Mesenchymal stem cell (in vitro differentiated cells and primary cell): ENCODE measurements at places on chromosomes 11 and 22.

- DNase-seq, result no peak
These were observed 69.6 kb downstream of the BARX2 start for GRCh38 chr11:129445226-129445625.

GRCh38 chr11:31800398-31801265 is 10.5 kb downstream of the PAX6 start:
- DNase-seq, result no peak

DNA sequence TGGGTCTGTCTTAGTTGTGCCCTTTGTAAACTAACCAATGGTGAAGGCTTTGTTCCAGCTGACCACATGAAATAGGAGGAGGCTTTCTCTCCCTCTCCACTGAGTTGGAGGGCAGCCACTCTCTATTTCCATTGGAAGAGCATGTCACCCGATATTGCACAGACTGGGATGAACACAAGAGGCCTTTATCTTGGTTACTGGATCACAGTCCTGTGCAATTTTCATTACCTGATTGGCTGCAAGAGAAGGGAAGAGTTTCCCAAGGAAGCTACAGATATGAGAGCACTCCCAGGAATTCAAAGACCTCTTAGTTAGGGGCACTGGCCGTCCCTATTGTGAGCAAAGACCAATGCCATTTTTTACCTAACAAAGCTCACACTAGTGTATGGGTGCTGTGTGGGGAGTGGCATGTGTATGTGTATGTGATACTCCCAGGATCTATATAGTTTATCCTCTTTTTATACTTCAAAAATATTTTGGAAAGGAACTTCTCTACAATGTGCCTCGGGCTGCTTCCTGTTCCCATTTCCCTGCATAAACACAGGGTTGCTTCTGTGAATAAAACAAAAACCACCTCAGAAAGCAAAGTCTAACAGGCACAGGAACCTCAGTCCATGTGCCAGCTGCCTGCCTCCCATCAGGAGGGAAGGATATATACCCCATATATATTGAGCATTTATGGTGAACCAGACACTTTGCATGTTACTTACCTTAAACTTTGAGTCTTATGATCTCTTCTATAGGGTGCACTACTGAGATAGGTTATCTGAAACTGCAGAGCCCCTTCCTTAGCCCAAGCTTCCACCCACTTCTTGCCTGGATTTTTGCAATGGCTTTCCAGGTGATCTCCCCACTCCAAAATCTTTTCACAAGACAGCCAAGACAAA is 126.5 kb downstream of the RASSF10 start:
- DNase-seq, result peak; percentile 73

- no peak for DNase-seq
These were observed 5.1 kb upstream of the TIRAP start for GRCh38 chr11:126277780-126278179.

GRCh38 chr11:33869481-33870422 is 22.1 kb downstream of the LMO2 start:
- peak; percentile 34 for DNase-seq

GRCh38 chr22:24225044-24225601 is 19.8 kb downstream of the GGT5 start:
- no peak for DNase-seq

GRCh38 chr11:66070604-66071380 is 720 bp downstream of the PACS1 start:
- peak; percentile 56 for DNase-seq

DNA sequence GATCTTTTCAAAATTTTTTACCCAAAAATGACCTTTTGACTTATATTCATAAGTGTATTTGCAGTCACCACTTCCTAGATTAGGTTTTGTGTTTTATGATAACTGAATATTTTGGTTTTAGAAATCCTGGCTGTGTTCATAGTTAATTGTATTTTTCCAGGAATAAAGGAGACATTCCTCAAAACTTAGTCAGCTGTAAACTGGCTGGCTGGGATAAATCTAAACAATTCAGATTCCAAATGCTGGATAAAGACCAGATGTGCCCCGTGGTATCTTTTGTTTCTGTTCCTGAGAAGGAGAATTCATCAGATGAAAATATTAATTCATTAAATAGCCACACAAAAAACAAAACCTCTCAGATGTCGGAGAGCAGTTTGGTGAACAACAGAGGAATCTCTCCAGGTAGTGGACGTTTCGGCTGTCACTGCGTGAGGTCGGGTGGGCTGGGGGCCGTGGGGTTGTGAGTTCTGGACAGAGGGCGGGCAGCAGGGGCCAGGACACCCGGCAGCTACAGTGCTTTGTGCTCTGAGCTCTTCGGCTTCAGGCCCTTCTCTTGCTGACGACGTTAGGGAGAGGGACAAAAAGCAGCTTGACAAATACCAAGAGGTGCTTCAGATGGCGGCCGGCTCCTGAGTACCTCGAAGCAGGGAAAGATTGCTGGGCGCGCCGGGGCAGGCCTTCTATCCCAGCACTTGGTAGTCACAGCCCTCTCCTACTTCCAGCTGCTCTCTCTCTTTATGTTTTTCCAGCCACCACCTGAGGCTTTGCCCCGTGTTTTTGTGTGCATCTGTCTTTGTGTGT is 24.6 kb downstream of the MOV10L1 start:
- peak; percentile 87 for DNase-seq

GRCh38 chr11:77233011-77233410 is 68.5 kb downstream of the GDPD4 start:
- no peak for DNase-seq

- DNase-seq, result peak; percentile 67
These were observed 62.6 kb downstream of the SWAP70 start for GRCh38 chr11:9726321-9727022.

DNA sequence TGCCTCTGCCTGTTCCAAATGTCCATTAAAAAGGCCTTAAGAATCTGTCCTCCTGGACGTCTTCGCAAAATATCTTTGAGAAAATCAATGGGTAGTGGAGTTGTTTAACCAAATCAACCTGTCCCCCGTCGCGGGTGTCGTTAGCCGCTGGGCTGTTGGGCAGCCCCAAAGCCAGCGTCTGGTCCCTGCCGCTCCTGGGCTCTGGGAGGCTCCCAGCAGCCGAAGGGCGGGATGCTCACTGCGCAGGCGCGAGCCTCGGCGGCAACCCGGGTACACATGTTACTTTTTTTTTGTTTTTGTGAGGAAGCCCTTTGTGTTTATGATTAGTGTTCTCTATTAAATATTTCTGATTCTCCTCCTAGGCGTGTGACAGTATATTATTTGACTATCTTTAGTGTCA is 12.6 kb downstream of the MMP10 start:
- DNase-seq, result no peak

GRCh38 chr11:8811571-8811970 is 99.4 kb upstream of the AKIP1 start:
- no peak for DNase-seq

GRCh38 chr22:20249797-20250354 is 18.2 kb downstream of the RTN4R start:
- DNase-seq, result no peak

DNA sequence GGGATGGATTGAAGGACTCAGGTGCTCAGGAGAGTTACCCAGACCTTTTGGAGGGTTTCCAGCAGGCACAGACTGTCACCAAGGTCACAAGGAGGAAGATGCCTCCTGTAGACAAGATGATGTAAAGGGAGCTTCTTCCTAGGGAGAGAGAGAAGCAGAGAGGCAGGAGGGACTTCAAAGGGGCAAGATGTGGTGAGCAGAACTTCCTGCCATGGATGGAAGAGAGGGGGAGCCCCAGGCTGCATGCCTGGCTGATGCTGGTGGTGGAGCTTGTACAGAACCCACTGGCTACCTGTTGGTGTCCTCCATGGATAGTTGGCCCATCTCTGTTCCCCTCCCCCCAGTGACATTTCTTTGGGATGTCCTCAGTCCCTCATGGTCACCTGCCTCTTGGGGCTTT is 4.2 kb downstream of the HEPN1 start:
- no peak for DNase-seq

DNA sequence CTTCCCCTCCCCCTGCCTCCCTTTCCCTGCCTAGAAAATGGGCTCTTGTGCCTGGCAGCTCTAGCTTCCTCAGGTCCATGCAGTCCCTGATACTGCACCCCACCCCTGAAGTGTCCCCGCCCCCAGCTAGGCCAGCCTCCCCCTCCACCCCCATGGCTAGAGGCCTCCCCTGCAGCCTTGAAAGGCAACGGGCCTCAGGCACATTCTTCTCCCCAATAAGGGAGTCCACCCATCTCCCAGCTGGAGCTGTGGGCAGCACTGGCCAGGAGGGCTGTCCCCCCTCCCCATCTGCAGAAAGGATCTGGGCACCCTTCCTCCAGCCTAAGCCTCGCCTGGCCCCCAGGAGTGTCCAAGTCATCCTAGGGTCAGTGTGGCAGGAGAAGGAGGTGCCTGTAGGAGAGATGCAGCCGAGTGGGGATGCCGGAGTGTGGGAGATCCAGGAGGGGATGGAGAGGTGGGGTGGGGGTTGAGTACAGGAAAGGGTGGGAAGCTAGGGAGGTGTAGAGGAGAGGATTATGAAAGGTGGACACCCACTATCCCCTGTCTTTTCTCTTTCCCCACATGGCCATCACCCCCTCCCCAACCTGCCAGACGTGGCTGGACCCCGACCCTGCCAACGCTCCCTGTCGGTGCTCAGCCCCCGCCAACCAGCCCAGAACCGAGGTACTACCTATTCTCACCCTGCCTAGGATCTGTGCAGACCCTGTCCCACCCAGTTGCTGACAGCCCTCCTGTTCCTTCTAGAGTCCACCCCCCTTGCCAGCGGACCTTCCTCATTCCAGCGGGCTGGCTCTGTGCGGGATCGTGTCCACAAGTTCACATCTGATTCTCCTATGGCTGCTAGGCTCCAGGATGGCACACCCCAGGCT is 9.3 kb downstream of the SMTN start:
- no peak for DNase-seq

DNA sequence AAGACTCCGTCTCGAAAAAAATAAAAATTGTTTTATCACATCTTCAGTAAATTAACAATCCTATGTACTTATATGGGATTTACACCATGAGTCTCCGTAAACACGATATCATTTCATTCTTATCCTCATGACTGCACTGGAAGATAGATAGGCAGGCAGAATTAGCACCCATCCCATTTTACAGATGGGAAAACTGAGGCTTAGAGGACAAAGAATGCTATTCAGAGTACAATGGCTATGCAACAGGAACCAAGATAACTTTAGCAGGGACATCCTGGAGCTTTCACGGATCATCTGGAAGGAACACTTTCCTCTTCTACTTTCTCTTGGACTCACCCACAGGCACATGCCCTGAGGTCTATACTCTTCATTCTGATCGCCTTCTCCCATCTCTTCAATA is 14.6 kb upstream of the SGSM1 start:
- no peak for DNase-seq

DNA sequence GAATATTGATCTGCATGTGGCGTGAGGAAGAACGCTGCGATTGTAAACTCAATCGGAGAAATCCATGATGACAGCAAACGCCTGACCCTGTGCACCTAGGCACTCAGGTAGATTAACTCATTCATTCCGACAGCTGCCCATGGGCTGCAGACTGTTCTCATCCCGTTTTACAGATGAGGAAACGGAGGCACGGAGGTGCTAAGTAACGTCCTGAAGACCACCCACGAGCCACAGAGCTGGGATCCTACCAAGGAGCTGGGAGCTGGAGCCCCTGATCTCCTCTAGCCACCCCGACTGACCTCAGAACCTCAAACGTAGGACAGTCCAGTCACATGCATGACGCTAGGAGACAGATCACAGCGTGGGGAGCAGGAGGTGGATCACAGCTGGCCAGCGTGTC is 1092.7 kb downstream of the BRD1 start:
- no peak for DNase-seq
